ENCODE measurements at places on chromosomes 5 and 9.

GRCh38 chr5:162641142-162641813 lies 573.7 kb downstream of the GABRG2 start:
- DNase-seq, result no peak

GRCh38 chr9:95752129-95752731 lies 123.3 kb upstream of the ERCC6L2 start:
- DNase-seq, result no peak

DNA sequence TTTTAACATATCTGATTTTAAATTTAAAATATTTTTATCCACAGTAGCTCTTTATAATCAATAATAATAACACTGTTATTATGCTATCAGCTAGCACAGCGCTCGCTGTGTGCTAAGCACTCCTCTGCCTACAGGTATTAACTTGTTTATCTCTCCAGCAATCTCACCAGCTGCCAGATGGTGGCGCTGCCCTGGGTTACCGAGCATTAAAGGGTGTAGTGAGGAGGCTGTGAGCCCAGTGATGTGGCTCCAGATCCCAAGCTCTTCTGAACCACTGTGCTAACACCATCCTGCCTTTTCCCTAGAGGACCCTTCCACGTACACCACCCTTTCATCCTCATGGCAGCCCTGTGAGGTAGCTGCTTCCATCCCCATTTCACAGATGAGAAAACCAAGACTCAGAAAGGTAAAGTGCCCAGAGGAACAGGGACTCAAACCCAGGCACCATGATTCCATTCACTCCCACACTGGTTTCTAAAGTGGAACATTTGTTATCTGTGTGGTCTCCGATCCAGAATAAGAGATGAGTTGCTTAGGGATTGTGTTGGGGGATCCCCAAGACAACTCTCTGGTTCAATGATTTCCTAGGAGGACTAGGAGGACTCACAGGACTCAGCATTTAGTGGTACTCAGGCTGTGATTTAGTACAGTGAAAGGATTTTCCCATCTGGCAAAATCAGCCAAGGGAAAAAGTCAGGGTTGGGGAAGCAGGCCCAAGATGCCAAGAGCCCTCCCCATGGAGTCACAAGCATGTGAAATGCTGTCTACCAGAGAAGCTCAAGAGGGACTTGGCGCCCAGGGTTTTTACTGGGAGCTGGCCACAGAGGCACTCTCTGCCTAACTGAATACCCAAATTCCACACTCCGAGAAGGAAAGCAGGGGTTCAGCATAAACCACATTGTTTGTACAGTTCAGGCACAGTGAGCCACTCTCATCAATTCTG lies 7.0 kb downstream of the IGFBPL1 start:
- DNase-seq, result peak; percentile 70

- DNase-seq, result no peak
Observed at GRCh38 chr5:16903480-16904300, 32.4 kb downstream of the MYO10 start.

DNA sequence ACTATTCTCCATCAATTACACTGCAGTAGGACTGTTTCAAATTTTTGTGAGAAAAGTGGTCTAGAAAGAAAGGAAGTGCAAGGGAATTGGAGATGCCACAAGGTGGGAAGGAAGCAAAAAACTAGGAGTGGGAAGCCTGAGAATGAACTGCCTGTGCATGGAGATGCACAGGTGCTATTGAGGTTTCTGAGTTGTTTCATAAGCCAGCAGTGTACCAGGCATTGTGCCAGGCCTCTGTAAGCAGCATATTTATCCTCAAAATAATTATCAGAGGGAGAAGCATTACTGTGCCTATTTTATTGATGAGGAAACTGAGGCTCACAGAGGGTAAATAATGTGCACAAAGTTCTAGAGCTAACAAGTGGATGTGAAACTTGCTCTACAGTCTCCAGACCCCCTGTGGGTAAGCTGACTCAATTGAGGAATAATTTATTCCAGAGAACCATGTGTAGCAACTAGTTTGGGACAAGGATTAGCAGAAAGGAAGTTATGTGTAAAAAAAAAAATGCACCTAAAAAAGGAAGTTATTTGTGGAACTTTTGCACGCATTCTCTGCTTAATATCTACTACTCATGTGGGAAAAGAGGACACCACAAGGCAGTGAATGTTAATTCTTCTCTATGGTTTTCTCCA lies 96.7 kb downstream of the SNCAIP start:
- DNase-seq, result no peak

DNA sequence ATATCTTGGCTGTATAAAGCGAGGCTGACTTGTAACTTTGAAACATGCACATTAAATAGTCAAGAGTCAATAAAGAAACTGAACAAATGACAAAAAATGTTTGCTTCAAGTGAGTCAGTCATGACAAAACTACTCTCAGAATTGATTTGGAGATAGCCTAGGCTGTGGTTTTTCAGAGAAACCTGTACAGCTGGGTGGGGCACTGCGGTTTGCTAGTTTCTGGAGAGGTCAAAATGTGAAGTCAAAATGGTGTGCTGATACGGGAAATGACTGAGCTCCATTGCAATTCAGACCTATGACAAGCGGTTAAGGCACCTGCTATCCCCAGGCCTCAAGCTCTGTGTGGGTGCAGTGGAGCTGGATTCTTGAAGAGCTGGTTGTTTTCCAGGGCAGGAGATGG lies 10.3 kb upstream of the CD180 start:
- peak; percentile 96 for DNase-seq

GRCh38 chr5:79840084-79840990 lies 150.7 kb downstream of the CMYA5 start:
- DNase-seq, result no peak

DNA sequence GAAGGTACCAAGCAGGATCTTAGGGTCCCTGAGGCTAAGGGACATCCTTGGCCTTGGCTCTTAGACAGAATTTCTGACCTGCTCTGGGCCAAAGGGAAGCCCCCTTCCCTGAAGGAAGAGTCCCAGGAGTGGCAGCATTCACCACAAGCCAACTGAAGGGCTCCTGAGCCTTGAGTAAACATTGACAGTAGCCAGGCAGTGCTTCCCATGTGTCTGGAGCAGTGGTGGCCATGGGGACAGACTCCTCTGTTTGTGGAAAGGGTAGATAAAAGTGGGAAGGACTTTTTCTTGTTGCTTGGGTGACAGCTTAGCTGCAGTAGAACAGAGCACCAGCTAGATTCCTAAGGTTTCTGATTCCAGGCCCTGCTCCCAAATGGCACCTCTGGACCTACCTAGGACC lies 61.4 kb upstream of the VLDLR start:
- no peak for DNase-seq

DNA sequence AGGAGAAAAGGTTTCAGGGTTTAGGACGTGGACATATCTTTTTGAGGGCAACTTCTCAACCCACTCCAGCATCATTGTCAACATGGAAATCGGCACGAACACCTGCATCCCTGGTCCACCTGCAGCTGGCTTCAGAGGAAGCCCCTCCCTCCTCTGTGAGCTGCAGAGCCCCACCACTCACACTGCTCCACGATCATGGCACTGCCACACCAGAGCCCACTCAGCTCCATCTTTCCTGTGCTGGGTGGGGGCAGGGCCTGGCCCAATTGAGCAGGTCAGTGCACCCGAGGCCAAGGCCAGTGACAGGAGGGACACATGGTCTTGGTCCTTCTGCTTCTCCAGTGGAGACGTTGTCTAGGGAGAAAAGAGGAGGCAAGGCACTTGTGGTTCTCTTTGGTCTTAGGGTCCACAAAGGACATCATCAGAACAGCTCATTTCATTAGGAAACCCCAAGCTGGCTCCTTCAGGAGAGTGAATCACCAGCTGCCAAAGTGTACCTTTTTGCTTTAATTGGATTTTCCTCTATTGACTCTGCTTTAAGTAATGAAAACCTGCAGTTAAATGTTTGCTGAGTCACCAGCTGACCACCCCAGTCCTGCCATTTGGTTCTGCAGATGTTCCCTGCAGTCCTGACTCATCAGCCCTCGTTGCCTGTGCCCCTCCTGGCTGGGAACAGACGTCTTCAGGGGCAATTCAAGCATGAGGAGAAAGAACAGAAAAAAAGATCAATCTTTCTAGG lies 56.2 kb downstream of the UBE2QL1 start:
- DNase-seq, result no peak

- no peak for DNase-seq
Observed at GRCh38 chr9:72399391-72399790, 34.4 kb upstream of the ZFAND5 start.

- no peak for DNase-seq
Observed at GRCh38 chr5:14134771-14135170, 8.4 kb upstream of the TRIO start.

DNA sequence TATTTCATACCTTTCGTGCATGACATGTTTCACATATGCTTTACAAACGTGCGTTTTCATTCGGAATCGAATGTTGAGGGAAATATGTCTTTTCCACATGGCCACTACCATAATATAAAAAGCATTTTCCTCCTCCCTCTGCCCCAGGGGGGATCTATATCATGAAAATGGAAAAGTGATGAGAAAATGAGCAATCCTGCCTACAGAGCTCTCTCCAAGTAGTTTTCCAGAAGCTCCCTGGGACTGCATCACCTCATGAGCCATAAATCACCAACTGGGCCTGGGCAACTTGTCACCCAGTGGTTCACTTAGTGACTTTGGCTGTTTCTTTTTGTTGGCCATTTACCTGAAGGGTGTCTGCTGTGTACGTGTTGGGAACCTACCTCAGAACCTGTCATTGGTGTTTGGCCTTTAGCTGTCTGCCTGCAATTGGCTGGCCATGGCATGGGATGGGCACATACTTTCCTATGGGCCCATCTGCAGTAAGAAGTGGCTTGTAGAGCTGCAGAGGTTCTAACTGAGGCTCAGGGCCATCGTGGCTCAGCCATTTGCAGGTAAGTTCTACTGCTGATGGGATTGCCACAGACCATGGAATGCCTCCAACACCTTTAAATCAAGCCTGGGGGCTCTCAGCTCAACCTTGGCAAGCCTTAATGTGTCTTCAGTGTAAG lies 9.5 kb upstream of the TIFAB start:
- no peak for DNase-seq

DNA sequence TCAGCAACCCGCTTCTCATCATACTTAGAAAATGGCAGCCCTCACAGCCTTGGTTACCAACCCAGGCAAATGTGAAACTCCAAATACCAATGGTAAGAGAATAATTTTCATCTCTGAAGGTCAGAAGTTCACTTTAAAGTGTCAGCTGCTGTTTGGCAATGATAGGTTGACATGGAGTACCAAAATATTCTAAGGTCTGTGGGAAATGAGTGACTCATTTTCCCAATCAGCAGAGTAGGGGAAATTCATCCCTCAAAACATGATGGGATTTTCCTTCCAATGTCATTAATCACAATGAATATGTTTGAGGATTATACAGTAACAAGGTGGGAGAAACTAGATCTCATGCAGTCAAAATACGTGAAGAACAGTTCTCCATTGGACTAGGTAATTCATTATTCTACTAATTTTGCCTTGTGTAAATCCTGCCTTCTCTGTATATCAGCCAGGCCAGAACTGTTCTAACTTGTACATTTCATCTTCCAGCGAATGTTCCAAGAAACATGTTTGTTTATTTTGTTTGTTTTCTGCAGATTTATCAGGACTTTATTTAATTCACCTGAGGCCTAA lies 53.1 kb upstream of the ERBIN start:
- DNase-seq, result no peak

DNA sequence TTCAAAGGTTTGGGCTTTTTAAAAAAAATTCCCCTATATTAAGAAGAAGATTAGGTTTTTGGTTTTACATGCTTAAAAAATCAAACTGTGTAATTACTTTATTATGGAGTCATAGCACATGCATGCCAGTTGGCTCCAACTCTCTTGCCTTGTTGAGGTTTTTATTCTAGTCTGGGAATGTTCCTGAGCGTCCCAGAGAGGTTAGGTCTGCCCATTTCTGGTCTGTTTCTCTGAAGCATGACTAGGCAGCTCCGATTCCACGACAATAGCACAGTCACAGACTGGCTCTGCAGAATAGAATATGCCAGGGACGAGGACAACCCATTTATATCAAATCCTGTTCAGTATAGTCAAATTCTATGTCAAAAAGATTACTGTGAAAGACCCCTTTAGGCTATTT lies 217.0 kb downstream of the PCSK5 start:
- no peak for DNase-seq

GRCh38 chr5:78649211-78649695 lies 681 bp upstream of the LHFPL2 start:
- no peak for DNase-seq

GRCh38 chr5:172795318-172795977 lies 24.5 kb upstream of the DUSP1 start:
- DNase-seq, result no peak

GRCh38 chr5:96031811-96032261 lies 70.2 kb upstream of the ELL2 start:
- no peak for DNase-seq

- DNase-seq, result no peak
Observed at GRCh38 chr5:115573133-115573532, 28.6 kb upstream of the FEM1C start.

DNA sequence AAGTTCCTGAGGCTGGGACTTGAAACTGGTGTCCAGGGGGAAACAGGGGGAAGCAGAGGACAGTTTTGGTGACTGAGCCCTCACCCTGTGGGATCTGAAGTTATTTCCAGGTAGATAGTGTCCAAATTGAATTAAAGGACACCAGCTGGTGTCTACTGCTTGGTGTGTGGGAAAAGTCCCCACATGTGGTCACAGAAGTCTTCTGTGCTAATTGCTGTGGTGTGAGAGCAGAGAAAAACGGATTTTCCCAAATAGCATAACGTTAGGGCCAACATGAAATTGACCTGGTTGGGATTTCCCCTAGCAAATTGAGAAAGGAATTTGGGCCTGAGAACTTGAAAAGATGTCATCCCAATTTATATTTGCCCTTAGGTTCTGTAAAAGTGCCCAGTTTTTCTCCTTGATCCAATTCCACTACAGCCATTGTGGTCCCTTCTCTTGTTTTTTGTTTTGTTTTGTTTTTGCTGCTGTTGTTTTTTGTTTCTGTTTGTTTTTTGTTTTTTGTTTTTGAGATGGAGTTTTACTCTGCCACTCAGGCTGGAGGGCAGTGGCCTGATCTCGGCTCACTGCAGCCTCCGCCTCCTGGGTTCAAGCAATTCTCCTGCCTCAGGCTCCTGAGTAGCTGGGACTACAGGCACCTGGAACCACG lies 5.6 kb upstream of the STARD4 start:
- DNase-seq, result no peak

DNA sequence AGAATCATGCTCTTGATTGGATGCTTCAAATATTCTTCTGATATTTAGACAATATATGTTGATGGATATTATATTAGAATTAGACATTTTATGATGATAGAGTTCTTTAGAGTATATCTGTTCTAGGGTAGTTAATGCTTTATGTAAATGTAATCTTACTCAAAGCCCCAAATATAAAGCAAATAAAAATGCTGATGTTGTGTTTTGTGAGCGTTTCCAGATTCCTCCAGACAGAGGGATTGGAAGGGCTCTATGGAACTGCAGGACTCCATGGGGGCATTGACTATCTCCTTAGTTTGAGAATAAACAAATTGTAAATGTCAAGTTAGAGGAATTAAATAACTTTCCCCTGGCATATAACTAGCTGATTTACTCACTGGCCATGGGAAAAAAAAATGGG lies 184.5 kb downstream of the MRPS30 start:
- no peak for DNase-seq

- no peak for DNase-seq
Observed at GRCh38 chr9:4662989-4663792, 1.1 kb downstream of the PLPP6 start.
